ENCODE measurements at places on chromosomes 16 and 17.

DNA sequence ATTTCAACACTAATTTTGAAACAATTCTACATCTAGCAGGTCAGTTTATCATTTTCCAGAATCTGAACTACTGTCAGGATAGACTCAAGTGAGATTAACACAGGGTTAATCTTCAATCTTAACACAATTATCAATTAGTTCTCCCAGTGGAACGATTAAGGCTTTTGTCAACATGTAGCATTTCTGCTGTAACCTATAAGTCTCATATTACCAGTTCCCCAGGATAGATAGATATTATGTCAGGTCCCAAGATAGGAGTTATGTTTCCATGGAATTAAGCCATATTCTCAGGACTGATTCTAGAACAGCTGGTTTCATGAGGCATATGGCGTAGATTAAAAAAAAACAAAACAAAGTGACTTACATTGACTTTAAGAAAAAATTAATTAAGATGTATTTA is 4.4 kb upstream of the FBF1 start:
- DNase-seq: no peak

GRCh38 chr17:73750975-73751374 is 106.7 kb upstream of the SDK2 start:
- no peak for DNase-seq

DNA sequence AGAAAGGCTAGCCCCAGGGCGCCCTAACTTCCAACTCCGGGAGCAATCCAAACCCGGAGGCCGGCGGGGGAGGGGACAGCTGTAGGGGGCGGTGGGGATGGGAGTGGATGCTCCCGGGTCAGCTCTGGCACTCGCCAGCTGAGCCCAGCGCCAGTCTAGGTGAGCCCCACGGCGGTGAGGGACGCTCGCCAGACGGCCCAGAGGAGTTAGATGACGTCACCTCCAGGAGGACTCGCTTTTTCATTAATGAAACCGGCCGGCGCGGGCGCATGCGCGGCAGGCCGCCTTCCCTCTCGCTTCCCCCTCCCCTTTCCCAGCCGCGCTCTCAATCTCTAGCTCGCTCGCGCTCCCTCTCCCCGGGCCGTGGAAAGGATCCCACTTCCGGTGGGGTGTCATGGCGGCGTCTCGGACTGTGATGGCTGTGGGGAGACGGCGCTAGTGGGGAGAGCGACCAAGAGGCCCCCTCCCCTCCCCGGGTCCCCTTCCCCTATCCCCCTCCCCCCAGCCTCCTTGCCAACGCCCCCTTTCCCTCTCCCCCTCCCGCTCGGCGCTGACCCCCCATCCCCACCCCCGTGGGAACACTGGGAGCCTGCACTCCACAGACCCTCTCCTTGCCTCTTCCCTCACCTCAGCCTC is at the start of gene NF1:
NF1 (plus strand) TSS at position 378 of the 636 bp plus-strand sequence. CDS start 333 bp downstream, outside the sequence.
- DNase-seq: peak; percentile 80

GRCh38 chr17:56171186-56171959 is 18.1 kb downstream of the ANKFN1 start:
- no peak for DNase-seq

GRCh38 chr16:47363761-47364160 is 97.1 kb downstream of the ITFG1 start:
- no peak for DNase-seq

DNA sequence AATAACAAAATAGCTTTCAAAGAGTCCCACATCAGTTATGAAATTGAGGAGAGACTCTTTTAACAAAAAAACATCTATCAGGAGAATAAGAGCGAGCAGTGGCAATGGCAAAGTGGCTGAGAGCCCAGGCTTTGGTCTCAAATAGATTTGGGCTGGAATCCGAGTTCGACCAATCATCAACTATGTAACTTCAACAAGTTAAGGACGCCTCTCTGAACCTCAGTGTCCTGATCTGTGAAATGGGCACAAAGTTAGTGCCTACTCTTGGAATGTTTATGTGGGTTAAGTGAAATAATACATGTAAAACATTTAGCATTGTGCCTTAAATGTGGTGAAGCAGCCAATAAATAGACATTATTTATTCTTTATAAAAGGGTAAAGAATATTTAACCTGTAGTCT is 45.4 kb downstream of the CFDP1 start:
- no peak for DNase-seq

- no peak for DNase-seq
These were observed 27.9 kb upstream of the DBNDD1 start for GRCh38 chr16:90046971-90047713.

DNA sequence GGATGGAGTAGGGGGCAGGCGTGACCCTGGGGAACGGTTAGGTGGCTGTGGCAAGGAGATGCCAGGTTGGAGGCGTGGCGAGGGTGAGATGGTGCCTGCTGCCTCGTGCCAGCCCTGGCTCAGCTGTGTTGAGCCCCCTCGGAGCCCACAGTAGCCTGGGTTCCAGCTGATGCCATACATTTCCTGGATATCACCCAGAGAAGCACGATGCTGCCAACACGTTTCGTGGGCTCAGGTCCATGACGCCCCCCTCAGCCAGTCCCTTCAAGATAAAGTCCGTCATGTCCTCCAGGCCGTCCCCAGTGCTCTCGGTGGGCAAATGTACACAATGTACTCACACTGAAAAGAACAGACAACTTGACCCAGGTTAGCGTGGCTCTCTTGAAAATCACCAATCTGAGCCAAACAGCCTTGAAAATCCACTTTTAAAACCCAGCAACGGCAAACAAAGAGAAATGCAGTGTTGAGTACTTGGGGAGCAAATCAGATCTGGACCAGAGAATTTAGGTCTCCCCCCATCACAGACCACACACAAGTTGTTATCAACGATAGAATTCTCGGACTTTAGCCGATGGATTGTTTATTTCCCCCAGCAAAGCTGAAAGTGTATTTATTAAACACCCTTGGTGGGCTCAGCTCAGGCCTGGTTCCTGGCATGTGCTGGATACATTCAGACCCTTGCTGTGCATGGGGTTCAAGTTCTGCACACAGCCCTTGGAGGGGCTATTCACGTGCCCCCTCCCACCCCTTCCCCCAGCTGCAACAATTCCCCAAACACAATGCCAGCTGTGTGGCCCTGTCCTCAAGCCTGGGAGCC is 102.8 kb upstream of the PLCG2 start:
- no peak for DNase-seq

DNA sequence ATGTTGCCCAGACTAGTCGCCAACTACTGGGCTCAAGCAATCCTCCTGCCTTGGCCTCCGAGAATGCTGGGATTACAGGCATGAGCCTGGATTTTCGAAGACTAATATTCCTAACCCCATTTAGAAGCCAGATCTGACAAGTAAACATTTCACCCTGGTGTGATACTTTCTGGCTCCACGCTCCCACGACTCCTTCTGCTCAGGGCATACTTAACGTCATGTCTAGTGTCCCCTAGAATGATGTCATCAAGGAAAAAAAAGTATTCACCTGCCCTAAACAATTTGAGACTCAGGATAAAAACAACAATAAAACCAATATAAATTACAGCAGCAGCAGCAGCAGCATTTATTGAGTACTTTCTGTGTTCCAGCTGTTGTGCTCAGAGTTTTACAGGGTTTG is 13.2 kb downstream of the ITGB3 start:
- no peak for DNase-seq

DNA sequence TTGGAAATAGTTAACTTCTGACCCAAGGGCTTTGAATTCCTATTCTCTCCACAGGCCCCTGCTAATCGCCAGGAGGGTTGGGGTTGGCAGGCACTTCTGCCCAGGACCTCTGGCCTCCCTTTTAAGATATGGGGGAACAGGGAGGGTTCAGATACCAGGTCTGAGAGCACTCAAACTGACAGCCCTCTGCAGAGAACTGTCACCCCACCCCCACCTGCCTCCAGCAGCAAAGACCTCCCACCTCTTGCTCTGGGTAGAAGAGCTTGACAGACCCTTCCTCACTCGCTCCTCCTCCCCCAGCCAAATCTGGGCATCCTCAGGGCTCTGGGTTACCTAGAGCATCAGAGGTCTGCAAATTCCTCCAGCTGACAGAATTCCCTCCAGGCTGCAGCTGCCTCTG is 11.6 kb downstream of the CDH3 start:
- DNase-seq: no peak

DNA sequence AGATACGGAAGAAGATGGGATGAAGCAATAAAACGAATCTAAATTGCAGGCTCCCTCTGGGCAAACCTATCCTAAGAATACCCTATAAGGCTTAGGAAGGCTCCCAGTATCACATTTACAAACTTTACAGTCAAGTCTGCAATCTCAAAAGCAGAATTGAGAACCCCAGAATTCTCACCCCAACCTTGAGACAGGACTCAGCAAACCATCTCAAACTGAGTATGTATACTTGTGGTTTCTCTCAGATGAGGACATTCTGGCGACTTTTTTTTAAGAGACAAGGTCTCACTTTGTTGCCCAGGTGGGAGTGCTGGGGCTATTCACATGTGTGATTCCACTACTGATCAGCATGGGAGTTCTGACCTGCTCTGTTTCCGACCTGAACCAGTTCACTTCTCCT is 19.3 kb upstream of the ITGA2B start:
- no peak for DNase-seq

- no peak for DNase-seq
These were observed 17.1 kb downstream of the PHB1 start for GRCh38 chr17:49397586-49397985.

DNA sequence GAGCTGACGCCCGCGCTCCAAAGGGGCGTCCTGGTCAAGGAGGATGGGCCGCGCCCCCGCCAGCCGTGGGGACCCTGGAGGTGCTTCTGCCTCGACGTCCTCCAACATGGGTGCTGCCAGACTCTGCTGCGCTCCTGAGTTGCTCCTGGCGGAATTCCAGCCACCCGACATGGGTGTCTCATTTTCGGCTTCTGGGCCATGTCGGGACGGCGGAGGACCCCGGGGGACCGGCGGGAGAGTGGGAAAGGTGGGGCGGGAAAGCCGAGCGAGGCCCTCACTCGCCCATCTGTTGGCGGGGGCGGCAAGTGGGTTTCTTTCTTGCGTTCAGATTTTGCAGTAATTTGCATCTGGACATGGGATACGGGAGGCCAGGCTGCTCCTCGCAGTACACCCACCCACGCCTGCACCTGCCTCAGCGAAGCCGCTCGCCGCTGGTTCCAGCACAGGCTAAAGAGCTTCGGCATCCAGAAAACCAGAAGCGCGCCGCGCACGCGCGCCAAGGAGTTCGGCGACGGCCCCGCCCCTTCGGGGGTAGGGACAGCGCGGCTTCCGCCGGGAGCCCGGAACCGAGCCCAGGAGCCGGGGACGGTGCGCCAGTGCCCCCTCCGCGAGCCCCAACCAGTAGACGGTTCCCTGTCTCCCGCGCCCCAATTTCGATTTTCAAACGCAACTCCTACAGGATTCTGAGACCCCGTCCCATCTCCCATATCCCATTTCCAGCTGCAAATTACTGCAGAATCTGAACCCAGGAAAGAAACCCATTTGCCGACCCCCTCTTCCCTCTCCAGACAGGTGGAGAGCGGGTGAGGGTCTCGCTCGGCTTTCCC is at the start of gene ARMC7:
ARMC7 (plus strand) TSS at position 563 of the 827 bp plus-strand sequence. CDS start 320 bp downstream, outside the sequence.
- DNase-seq: peak; percentile 56

GRCh38 chr17:49835472-49835871 is 12.4 kb downstream of the TAC4 start:
- no peak for DNase-seq

DNA sequence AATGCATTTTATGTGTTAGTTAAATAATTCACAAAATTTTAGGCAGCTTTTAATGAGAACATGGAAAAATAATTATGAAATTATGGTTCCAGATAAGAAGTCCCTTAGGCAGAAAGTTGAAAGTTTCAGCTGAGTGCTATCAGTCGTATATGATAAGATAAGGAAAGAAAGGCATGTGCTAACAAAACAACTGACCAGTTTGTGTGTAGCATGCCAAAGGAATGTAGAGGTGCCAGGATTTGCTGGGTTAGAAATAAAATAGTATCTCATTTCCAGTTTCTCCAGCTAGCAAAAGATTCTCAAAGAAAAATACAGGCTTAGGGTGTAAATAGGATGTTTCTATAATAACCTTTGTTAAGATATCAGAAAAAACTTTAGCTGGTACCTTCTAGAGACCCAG is 1044.5 kb upstream of the CDH8 start:
- no peak for DNase-seq

DNA sequence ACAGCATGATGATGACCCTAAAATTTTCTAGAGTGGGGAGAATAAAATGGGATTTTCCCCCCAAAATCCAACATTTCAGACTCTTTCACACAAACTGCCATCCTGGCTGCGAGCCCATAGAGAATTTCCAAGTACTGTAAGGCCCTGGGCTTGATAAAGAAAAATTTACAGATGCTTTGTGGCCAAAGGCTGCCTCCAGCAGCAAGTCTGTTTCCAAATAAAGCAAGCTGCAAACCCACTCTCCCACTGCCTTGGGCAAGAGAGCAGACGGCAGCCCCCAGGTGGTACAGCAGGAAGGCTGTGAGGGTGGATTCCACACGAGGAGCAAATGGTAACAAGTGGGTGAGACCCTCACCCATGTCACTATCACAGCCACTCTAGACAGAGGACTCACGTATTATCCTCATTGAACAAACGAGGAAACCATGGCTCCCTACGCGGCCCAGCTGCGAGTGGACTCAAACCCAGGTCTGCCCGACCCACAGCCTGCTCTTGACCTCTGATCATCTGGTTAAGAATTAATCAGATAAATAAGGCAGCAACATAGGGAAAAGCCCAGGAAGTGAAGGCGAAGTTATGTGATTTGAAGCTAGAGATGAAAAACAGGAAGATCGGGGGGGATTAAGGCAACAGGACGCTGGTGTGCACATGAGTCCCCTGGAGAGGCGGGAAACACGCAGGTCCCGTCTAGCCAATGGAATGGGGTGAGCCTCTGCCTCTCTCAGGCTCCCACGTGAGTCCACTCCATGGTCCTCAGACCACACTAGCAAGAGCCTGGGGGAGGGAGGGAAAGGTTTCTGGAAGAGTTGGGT is 37.4 kb downstream of the AXIN2 start:
- no peak for DNase-seq

DNA sequence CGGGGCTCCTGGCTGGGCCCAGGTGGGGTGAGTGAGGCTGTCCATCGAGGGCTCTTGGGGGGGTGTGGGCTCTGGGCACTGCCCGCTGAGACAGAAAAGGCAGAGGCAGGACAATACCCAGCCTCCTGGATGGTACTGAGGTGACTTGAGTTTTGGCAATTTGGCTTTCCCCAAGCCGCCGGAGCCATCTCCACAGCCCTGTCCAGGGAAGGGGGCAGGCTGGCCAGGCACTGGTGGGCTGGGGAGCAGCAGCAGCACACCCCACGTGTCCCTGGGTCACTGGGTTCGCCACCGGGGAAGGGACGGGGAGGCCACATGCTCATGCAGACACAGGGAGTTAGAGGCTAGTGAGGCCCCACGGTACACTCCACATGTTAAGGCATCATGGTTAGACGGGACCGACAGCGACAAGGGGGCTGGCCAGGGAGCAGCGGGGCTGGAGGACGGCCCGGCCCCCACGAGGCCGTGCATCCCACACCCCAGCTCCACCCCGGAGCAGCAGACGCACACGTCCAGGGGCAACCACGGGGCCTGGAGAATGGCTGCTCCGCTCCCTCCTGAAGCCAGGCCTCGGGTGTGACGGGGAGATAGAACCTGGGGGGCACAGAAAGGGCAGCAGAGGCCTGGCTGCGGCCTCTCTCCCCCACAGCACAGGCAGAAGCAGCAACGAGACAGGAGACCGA is 3.0 kb downstream of the ARHGDIA start:
- DNase-seq: no peak

GRCh38 chr16:85755929-85756768 is 5.3 kb upstream of the C16orf74 start:
- DNase-seq: no peak

GRCh38 chr17:76106703-76107102 is 3.1 kb upstream of the EXOC7 start:
- DNase-seq: no peak
